ENCODE measurements at places on chromosomes 1 and 21.

DNA sequence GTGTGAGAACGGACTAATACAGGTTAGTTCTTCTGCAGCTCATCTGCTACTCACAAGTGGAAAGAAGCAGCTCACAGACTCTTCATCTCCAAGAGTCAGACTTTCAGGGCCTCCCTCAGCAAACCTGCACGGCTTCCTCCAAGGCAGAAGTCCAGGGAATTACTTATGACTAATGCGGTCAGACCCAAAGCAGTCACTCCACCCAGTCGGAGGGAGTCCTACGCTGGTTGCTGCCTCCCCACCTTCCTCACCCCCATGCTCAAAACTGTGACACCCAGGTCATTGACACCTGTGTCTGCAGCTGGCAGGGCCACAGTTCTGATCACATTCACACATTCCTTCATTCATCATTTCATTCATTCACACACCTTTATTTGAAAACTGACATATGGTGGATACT is 38.4 kb upstream of the PRDM2 start:
- no peak for DNase-seq

- DNase-seq: no peak
Measured at GRCh38 chr1:116420417-116421200, 47.6 kb downstream of the ATP1A1 start.

DNA sequence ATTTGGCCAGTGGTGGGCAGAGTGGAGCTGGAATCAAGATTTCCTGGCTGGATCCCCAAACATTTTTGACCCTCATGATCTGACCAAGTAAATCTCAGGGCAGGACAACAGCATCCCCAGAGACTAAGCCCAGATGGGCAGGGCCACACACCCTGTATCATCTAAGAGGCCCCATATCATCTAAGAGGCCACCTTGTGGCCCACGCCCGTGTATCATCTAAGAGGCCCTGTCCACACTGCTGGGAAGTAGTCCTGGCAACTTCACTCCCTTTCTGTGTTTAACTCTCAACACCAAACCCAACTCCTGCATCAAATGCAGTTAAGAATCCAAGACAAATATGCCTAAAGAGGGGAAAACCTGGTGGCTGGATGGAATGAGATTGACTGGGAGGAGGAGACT is 81.6 kb upstream of the SSX2IP start:
- no peak for DNase-seq

- no peak for DNase-seq
Measured at GRCh38 chr21:24131056-24131455, 1476.2 kb downstream of the MRPL39 start.

- no peak for DNase-seq
Measured at GRCh38 chr1:59345221-59345620, 48.3 kb downstream of the FGGY start.

DNA sequence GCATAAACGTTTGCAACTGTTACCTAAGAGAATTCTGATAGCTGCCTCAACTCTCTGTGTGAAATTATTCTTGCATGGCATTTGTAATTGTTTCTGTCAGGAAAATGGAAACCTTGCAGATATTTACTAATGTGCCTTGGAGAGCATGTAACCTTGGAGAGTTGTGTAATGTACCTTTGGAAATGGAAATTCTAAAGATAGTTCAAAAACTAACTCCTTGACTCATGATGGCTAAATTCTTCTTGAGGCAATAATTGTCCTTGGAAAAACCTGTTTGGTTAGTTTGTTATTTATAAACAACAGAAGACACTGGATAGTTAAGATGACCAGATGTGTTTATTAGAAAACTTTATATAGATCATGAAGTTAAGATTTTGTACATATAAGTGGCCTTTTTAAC is 1033.8 kb downstream of the PLA2G4A start:
- no peak for DNase-seq

DNA sequence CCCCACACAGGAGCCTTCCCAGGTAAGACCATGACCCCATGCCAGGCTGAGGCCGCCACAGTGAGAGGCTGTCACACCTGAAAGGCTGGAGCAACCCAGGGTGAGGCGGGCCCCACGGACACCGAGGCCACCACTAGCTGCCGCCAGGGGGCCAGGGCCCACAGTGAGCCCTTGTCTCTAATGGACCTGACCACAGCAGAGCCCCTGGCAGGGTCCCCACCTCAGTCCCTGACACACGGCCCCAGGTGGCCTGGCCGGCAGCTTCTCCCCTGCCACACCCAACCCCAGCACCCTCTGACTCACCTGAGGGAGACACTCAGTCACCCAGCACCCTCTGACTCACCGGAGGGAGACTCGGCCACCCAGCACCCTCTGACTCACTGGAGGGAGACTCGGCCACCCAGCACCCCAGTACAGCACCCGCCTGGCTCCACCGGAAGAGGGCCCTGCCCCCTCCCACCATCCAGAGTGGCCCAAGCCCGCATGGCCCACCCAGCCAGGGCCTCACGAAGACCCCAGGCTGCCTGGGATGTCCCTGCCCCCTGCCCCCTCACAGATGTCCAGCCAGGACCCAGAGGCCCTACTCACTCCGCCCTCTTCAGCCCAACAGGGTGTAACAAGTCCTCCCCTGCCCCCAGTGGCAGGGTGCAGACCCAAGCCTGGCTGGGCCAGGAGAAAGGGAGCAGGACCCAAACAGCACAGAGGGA is 4.4 kb downstream of the DVL1 start:
- no peak for DNase-seq

DNA sequence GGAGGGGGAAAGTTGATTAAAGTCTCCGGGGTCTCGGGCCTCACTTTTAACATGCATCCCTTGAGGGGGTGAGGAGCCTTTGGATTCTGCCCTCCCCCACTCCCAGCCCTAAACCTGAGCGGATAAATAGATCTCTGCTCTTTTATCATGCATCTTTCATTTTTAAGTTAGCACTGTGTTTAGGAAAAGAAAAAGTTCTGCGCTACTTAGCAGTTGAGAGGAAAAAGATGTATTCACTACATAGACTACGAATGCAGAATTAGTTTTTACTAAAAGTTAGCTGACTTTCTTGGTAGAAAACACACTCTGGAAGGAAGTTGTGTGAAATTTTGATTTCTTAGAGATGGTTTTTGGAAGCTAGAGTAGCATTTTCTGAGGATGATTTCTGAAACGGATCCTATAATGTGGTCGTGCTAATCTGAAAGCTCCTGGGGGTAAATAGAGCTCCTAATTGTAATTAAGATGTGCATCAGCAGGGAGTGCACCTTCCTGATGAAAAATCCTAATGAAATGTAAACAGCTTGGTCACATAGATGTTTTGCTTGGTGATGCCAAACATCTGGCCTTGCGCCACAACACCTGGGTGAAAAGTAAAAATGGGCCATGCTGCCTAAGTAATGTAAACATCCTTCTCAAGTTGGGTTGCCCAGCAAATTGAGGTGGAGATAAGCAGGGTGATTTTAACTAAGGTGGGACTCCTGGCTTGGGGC is 1.8 kb downstream of the ROR1 start:
- DNase-seq: no peak

DNA sequence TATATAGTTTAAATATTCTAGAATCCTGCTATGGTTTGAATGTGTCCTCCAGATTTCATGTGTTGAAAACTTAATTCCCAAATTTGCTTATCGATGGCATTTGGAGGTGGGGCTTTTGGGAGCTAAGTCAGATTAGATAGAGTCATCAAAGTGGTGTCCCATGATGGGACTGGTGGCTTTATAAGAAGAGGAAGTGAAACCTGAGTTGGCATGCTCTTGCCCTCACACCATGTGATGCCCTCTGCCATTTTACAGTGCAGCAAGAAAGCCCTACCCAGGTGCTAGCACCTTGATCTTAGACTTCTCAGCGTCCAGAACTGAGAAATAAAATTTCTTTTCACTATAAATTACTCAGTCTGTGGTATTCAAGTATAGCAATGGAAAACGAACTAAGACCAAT is 111.3 kb downstream of the TGFB2 start:
- DNase-seq: no peak

GRCh38 chr1:202531472-202531811 is 178.8 kb downstream of the SYT2 start:
- DNase-seq: no peak

DNA sequence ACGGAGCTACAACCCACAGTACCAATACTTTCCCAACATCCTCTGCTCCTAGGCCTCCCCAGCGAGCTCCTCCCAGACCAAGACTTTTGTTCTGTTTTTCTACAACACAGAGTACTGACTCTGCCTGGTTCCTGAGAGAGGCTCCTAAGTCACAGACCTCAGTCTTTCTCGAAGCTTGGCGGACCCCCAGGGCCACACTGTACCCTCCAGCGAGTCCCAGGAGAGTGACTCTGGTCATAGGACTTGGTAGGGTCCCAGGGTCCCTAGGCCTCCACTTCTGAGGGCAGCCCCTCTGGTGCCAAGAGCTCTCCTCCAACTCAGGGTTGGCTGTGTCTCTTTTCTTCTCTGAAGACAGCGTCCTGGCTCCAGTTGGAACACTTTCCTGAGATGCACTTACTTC is 20.6 kb downstream of the PLA2G5 start:
- DNase-seq: no peak

DNA sequence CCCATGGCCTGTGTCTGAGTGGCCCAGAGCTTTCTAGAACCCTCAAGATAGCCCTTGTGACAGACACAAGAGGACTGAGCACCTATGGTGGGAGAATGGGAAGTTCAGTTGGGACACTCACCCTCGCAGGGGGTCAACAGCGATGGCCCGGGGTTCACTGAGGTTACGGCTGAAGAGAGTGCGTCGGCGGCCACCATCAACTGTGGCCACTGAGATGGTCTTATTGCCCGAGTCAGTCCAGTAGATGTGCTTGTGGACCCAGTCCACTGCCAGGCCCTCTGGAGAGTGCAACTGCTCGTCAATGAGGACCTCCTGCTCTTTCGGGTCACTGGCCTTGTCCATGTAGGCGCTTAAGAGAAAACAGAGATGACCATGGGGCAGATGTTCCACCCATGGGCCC is 25.7 kb upstream of the MAGOH start:
- no peak for DNase-seq

DNA sequence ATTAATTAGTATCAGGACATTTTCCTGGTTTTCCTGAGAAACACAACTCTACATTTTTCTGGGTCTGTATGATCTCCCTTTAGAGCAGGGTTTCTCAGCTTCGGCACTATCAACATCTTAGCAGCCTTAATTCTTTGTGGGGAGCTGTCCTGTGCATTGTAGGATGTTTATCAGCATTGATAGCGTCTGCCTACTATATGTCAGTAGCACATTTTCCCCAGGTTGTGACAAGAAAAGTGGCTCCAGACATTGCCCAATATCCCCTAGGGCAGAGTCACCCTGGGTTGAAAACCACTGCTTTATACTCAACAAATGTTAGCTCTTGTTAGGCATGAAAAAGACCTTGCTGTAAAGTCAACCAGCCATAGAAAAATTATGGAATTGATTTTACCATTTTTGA is 195.1 kb upstream of the FMN2 start:
- no peak for DNase-seq

- DNase-seq: no peak
Measured at GRCh38 chr1:62625415-62625814, 28.1 kb downstream of the ANGPTL3 start.

DNA sequence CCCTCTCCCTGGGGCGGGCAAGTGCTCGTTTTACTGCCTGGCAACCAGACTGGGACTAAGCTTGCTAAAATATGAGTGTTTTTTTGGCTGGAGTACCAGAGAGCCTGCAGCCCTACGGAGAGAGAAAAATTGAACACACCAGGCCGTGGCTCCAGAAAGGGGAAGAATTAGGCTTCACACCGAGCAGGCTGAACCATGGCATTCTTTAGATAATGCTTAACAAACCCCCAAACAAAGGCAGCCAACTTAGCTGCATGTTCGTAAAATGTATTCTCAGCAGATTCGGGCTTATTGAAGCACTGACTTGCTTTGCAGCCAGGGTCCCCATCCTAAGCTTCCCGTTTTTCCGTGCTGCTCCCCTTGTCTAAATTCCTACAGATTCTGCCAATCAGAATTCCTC is 76.6 kb downstream of the LMX1A start:
- no peak for DNase-seq

GRCh38 chr1:178686407-178686806 is 38.6 kb upstream of the RALGPS2 start:
- no peak for DNase-seq

DNA sequence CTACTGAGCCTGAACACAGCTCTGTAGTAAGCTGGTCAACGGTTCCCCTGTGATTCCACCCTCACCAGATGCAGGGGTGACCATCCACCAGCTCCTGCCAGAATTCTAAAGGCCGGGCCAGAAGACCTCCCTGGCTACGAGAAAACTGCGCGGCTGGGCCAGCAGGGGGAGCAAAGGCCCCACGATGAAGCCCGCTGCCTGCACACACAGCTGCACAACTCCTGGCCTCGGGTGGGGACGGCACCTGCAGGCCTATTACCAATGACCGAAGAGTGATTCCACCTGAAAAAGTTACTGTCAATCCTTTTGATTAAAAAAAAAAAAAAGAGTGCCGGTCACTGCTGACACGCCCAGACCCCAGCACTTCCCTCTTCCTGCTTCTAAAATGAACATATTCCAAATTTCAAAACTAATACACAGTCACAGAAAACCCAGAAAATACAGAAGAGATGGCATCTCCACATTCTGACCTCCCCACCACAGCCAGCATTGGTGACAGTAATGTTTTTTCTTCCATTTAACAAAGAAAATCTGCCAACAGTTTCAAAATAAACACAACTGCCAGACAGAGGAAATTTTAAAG is 49.8 kb upstream of the RIPK4 start:
- DNase-seq: no peak

DNA sequence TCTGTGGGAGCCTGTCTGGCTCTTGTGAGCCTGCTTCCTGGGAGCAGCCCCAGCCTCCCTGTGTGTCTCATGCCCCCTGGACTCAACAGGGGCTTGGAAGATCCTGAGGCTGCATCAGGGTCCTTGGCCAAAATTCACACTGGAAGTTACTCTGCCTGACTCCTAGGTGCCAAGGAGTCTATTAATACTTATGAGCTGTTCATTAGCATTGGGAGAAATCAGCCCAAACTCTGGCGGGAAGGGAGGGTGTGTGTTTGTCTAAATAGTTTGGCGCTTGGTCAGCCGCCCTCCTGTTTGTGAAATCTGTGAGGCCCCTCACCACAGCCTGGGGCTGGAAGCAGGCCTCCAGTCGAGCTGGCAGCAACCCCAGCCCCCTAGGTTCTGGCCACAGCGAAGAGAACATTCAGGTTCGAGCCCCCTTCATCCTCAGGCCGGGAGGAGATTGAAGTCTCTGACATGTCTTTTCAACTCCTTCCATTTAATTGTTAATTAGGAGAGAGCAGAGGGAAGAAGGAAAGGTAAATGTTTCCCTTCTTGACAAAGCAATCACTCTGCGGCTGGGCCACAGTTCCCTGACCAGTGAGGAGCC is 82.1 kb upstream of the F3 start:
- no peak for DNase-seq

DNA sequence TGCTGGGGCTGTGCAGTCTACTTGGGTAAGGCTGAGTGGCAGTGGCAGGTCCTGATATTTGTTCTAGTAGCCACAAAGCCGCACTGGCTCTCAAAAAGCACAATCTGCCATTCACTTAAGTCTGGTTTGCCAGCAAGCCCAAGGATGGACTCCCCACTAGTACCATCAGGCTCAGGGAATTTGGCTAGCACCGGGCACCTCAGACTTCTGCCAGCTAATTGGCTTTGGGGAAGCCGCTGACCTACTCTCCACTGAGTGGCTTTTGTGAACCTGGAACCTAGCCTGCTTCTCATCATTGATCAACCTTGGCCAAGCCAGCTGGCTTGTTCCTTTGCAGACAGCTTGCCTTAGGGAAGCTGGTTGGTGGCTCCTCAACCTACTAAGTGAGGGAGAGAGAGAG is 83.1 kb downstream of the ESRRG start:
- DNase-seq: no peak

- DNase-seq: no peak
Measured at GRCh38 chr1:108565081-108565480, 5.2 kb downstream of the EEIG2 start.

GRCh38 chr1:53634571-53634979 is 104.4 kb downstream of the GLIS1 start:
- no peak for DNase-seq

GRCh38 chr1:152461544-152461943 is 47.5 kb upstream of the CRNN start:
- no peak for DNase-seq
